Kidney capillary endothelial cell (primary cell): ENCODE measurements at places on chromosomes 16 and 17.
A peak's percentile ranks its signal among the peaks of the same experiment; 100 is the strongest.

GRCh38 chr16:794091-794822 lies 5.8 kb downstream of the CHTF18 start:
- no peak for DNase-seq

- DNase-seq = no peak
Measured at GRCh38 chr16:57127836-57128235, 35.5 kb downstream of the CPNE2 start.

DNA sequence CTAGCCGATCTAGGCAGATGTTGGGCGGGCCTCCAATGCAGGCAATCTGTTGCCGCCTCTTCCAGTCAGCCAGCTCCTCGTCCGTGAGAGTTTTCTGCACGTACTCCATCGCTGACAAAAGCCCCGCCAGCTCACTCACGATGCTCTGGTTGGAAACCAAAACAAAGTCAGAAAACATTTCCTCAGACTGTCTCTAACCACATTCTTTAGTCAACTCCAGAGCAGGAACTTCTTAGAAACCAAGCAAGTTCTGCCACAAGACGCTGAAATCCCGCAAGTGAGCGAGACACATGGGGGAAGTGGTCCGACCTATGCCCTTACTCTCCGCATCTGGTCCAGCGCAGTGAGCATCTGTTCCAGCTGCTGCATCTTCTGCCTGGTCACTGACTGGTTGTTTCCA lies 49.1 kb downstream of the STAT5A start:
- no peak for DNase-seq

- DNase-seq = no peak
Measured at GRCh38 chr16:53534206-53534605, 31.2 kb upstream of the AKTIP start.

DNA sequence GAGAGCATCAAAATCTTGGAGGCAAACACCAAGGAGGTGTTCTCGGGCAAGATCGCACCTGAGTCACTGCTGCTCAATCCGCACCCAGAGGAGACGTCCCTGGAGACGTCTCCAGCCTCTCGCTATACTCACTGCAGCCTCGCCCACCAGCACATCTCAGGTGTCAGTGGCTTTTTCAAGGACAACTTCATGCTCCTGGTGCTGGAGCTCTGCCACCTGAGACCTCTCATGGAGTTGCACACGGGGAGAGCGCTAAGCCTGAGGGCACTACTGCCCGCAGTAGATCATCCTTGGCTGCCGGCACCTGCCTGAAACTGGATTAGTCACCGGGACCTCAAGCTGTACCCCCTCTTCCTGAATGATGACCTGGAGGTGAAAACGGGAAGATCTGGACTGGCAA lies 2.6 kb upstream of the MBTPS1 start:
- DNase-seq = no peak

- no peak for DNase-seq
Measured at GRCh38 chr16:66508248-66508913, 41.5 kb downstream of the TK2 start.

- DNase-seq = no peak
Measured at GRCh38 chr17:77875881-77876509, 82.5 kb upstream of the TNRC6C start.

DNA sequence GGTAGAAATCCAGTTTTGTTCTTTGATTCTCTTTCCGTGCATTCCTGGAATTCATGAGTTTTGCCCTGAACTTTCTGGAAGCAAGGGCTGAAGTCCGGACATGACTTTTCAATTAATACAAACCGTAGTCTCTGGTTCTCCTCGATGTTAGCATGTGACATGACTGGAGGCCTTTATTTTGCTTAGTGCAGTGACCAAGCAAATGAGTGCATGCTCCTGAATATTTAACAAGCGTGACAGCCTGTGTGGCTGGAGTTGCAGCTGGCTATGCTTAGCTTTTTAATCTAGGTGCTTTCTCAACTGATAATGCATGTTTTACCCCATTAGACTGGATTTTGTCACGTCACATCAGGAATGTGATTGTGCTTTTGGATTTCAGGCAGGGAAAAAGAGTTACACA lies 302.1 kb downstream of the MAP2K6 start:
- no peak for DNase-seq

GRCh38 chr16:73212431-73212830 lies 164.5 kb upstream of the ZFHX3 start:
- DNase-seq = no peak

- no peak for DNase-seq
Measured at GRCh38 chr16:8756755-8757154, 40.7 kb downstream of the TMEM186 start.

DNA sequence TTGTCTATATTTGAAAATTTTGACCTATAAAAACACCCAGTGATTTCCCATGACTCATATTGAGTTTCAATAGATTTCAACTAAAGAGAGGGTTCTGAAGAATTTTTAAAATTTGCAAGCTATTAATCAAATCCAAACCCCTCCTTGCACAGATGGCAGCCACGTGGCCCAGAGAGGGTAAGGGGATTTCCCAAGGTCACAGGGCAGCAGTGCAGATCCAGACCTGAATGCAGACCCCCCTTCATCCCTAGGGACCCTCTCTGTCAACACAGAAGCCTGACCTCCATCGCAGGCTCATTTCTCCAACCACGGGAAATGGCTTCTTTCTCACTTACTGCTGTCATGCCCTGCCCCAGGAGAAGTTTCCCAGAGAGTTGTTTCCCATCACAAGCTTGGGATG lies 24.7 kb upstream of the CES5A start:
- DNase-seq = no peak

DNA sequence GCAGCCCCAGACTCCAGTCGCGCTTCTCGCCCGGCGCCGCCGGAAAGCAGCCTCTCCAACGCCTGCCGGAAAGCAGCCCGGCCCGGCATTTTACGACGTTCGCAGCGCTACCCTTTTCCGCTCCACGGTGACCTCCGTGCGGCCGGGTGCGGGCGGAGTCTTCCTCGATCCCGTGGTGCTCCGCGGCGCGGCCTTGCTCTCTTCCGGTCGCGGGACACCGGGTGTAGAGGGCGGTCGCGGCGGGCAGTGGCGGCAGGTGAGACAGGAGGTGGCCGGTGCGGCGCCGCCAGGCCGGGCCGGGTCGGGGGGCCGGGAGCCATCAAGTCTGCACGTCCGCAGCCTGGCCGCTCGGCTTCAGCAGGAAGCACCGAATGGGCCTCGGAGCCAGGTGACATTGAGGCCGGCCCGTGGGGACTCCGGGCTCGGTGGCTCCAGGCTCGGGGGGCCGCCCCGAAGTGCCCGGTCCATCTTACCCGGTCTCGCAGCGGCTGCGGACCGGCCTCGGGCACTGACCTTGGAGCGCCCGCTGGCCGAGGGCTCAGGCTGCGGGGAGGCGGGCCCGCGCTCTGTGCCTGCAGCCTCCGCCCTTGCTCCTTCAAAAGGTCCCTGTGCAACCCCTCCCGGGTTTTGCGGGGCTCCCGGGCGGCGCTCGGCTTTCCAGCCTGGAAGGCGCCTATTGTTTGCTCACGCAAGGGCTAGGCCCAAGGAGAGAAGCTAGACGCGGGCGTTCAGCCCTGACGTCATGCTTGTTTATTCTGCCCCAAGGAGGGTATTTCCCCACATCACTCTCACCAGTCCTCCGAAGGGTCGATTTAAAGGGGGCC lies at the start of the genes COX4I1 and EMC8:
TSS of gene COX4I1 (plus strand) at position 199 of the 824 bp plus-strand sequence. CDS start 1,511 bp downstream, outside the sequence.
TSS of gene EMC8 (minus strand) at position 48 of the 824 bp plus-strand sequence. CDS start 249 bp downstream, outside the sequence.
- DNase-seq = peak; percentile 83

- no peak for DNase-seq
Measured at GRCh38 chr17:60087882-60088669, 9.4 kb upstream of the HEATR6 start.

DNA sequence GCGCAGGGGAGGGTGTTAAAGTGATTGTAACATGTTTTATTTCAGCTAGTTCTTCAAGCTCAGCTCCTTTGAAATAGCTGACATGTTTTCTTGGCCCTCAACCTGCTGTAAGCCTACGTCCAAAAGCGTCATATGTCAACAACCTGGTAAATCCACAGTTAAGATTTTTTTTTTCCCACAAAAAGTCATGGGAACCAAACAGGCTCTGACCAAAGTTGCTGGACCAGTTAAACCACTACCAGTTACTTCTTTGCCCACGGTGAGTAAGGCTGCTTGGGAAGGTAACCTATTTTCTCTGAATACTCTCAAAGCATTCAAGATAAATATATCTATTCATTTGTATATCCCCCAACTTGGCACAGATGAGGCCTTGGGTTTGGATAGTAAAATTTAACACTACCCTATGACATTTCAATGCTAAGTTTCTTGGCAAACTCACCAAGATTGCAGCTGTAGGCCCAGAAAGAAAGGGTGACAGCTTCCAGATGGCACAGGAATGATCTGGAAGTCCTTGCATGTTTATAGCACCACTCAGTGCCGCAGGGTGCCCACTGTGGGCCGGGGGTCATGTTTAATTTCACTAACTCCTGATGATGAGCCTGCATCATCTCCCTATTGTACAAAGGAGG lies 166.2 kb downstream of the XYLT1 start:
- no peak for DNase-seq

DNA sequence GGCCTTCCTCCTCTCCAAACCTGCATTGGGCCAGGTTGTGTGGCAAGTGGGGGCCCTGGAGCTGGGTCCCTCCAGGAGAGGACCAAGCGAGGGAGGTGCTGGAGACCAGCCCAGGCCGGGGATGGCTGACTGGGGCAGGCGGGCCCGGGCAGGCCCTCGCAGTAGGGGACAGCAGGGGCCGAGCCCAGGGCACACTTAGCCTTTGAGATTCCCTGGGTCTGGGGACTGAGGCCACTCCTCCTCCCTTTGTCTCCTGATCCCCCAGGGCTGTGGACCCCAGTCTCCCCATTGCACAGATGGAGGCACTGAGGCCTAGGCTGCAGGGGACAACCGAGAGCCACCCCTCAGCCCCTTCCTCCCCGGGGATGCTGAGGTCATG lies 5.2 kb downstream of the FOXJ1 start:
- no peak for DNase-seq

GRCh38 chr17:39244016-39244599 lies 18.4 kb upstream of the STAC2 start:
- DNase-seq = no peak

- DNase-seq = no peak
Measured at GRCh38 chr17:57388131-57388725, 131.9 kb downstream of the MSI2 start.

- DNase-seq = no peak
Measured at GRCh38 chr17:55284944-55285339, 20.2 kb downstream of the HLF start.

- DNase-seq = no peak
Measured at GRCh38 chr16:51035110-51035498, 116.0 kb downstream of the SALL1 start.

DNA sequence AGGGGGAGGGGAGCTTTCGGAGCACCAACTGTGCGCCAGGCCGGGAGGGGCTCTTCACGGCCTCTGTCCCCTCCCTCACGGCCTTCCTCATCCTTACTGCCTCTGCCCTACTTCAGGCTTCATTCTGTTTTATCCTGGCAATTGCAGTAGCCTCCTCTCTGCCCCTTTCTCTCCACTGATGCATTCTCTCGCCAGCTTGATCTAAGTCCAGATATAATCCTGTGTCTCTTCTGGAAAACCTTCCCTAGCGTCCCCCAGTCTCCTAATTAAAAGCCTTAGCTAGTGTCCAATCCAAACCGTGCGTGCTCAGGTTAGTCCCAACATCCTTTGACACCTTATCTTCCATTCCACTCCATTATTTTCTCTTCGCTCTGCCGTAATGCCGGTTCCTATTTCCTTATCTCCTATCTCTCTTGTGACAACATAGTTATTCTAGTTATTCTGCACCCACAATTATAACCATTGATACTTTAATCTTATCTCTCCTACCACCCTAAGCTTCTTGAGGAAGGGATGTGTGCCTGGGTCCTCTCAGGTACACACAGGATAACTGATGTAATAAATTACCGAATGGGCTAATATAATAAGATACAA lies 869 bp downstream of the ZNF48 start:
- DNase-seq = no peak

DNA sequence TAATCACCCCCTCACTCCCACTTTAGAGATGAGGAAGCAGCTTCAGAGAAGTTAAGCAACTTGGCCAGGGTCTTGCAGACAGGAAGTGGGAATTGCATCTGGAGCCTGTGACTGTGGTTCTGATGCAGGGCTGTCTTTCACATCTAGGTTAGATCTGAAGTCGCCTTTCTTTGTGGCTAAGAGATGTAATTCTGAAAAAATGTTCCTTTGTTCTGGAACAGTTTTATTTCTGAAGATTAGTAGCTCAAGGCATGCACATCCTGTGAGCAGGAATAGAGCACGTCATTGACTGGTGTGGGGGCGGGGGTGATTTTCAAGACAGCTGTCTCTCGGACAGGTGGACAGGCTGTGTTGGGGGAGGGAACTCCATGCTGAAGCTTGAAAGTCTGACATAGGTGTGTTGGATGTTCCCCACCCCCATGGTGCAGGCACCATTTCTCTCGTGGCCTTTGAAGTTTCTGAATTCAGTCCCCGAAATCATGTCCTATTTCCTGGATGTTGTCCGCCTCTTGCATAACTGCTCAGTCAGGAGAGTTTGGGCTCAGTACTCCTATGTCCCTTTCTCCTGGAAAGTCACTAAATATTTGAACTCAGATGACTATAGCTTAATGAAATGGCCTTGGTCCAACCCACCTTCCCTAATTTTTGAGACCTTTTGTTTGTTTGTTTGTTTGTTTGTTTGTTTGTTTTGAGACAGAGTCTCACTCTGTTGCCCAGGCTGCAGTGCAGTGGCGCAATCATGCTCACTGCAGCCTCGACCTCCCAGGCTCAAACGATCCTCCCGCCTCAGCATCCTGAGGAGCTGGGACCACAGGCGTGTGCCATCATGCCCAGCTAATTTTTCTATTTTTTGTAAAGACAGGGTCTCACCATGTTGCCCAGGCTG lies 21.0 kb upstream of the HERPUD1 start:
- peak; percentile 46 for DNase-seq
